ENCODE measurements at places on chromosomes 6 and 20. TPM values are rescaled to one million over a fixed set of nuclear protein-coding genes. Genes with fewer than 3 reads are reported as not detected.

Gene SAMD3
- polyA plus RNA-seq = 0.92 TPM

Gene TCP11
- 0.34 TPM for polyA plus RNA-seq

Gene LCA5
- 4.1 TPM for polyA plus RNA-seq

GRCh38 chr6:169237496-169238134 is 16.0 kb downstream of the THBS2 start:
- DNase-seq = no peak

DNA sequence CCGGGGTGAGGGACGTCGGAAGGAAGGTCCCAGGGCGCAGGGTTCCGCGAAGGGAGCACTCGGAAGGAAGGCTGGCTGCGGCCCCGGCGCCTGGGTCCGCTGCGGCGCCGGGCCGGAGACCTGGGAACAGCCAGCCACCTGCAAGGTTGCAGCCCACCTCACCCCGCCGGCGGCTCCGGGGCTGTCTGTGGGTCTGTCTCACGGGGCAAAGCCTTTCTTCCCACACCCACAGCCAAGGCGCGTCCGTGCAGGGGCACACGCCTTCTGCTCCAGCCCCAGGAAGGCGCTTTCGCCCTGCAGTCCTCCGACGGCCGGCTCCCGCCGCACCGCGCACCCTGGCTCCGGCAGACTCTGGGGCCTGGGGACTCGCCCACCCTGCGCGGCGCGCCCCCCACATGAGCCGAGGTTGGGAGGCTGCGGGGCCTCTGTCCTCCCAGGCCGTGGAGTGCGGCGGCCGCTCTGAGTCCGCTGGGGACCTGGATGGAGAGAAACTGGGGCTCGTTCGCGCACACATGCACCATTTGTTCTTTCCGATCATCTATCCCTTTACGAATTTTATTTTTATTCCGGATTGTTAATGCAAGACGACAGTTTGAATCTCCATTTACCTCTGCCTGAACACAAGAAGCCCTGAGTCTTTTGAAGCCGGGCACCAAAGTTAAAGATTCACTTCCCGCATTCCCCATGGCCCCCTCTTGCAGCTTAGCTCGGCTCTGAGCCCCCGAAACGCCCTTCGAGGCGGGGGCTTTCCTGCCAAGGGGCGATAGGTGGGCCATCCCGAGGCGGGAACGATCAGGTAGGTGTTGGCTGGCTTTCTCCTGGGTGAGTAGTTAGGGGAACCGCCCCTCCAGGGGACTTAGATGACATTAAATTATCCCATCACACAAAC is 4.5 kb upstream of the FOXC1 start:
- DNase-seq = no peak
